ENCODE measurements at places on chromosomes 1 and 21.

DNA sequence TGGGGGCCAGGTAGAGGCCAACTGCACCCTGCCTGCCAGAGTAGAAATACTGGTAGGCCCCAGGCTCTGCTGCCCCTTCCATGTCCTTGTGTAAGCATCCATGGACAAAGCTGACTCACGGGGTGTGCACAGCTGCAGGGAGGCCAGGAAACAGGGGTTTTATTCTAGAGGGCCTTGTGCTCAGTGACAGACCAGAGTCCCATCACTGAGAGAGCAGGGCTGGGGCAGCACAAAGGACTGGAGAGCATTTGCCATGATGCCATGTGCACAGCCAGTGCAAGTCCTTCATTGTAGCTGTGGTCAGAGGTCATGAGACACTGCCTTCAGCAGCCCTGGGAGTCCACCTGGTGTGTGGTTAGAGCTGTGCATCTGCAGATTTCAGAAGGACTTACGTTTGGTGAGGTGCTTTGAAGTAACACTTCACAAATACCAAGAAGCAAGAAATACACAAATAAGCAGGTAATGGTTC lies 8.1 kb downstream of the ARF1 start:
- DNase-seq, result no peak

DNA sequence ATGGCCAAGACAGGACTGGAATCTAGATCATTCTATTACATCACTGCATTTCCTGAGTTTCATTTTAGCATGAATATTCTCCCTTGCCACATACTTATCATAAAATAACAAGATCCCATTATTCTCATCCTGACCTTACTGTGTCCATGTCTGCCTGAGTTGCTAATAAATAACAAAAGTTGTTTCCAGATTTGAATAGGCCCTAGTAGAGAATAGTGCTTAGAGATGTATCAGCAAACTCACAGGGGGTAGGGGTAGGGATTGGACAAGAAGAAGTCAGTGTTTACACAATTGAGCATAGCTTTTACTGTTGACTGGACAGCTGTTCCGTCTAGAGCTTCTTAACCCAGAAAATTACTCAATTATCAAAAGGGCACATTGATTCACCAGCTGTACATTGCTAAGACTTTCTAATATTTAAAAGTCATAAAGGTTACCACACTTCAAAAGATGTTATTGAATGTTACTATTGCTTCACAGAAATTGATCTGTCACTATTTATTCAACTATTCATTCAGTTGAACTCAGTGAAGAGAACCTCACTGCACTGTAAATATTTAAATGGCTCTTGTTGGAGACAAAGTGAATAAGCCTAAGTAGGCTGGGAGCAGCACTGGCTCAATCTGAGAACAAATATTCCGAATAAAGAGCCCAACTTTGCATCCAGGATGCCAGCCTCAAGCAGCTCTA lies 121.9 kb downstream of the NRIP1 start:
- DNase-seq, result no peak

GRCh38 chr1:69787151-69787550 lies 219.4 kb downstream of the LRRC7 start:
- no peak for DNase-seq

GRCh38 chr1:202567738-202568137 lies 142.5 kb downstream of the SYT2 start:
- DNase-seq, result no peak

DNA sequence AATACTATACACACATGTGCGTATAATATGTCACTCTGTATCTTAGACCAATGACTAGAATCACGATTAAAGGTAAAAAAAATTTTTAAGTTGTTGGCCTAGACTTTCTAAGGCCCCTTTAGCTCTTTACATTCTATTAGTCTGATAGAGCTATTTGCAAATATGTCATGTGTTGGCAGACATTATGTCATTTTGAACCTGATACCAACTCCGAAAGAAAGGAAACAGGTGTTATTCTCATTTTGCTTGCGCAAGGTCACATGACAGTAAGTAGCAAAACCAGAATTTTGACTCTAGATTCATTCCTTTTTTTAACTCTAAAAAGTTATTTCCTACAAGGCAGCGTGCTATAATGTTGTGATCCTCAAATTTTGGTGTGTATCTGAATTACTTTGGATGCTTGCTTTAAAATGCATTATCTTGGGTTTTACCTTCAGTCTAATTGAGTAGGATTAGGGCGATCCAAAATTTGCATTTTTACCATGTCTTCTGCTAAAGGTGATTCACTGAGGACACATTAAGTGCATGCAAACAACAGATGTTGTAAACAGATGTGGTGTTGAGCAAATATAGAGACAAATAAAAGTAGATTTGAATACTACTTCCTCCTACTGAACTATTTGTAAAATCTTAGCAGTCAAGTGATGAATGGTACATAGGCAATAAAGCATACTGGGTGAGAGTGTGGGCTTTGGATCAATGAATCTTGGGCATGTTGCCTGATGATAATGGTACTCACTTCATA lies 63.5 kb upstream of the KIAA1614 start:
- DNase-seq, result no peak

- no peak for DNase-seq
Observed at GRCh38 chr1:166302989-166303758, 136.4 kb upstream of the FAM78B start.

DNA sequence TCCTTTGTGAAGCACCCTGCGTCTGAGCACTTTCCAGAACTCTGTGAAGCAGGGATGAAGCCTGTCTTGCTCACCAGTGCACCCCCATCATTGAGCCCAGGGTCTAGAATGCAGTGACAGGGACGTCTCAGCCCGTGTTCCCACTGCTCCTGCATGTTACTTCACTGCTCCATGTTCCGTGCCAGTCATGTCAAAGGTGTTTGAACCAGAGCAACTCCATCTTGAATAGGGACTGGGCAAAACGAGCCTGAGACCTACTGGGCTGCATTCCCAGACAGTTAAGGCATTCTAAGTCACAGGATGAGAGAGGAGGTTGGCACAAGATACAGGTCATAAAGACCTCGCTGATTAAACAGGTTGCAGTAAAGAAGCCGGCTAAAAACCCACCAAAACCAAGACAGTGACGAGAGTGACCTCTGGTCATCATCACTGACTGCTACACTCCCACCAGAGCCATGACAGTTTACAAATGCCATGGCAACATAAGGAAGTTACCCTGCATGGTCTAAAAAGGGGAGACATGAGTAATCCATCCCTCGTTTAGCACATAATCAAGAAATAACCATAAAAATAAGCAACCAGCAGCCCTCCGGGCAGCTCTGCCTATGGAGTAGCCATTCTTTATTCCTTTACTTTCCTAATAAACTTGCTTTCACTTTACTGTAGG lies 63.2 kb downstream of the SDC3 start:
- DNase-seq, result no peak

DNA sequence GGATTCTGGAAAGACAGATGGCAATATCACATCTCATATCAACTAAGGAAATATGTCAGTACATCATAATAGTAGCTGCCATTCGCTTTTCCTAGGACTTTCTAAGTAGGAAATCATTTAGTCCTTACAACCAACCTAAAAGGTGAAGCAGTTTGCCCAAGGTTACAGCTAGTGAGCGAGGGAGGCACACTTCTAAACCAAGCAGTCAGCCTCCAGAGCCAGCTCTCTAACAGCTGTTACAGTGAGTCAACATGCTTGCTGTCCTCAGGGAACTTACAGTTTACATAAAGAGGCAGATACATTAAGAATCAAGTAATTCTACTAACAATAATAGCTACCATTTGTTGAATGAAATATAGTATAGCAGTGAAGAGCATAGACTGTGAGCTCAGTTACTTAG lies 57.1 kb downstream of the GIPC2 start:
- DNase-seq, result no peak

GRCh38 chr1:61808968-61809367 lies 66.7 kb downstream of the PATJ start:
- no peak for DNase-seq

DNA sequence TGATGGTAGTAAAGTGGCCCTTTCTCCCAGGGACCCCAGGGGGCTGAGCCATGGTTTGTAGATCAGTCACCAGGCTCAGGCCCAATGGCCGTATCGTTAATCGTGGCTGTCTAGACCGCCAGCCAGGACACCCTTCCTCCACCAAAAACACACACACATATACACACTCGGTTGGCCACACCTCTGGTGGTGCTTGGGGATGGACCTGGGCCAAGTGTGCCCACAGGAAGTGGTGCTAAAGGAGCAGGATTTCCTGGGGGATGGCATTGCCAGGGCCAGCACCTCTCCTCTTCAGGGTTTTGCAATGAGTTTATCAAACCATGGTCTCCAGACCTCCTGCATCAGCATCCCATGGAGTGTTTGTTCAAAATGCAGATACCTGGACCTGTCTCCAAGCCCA lies 36.2 kb downstream of the CITED4 start:
- DNase-seq, result no peak

DNA sequence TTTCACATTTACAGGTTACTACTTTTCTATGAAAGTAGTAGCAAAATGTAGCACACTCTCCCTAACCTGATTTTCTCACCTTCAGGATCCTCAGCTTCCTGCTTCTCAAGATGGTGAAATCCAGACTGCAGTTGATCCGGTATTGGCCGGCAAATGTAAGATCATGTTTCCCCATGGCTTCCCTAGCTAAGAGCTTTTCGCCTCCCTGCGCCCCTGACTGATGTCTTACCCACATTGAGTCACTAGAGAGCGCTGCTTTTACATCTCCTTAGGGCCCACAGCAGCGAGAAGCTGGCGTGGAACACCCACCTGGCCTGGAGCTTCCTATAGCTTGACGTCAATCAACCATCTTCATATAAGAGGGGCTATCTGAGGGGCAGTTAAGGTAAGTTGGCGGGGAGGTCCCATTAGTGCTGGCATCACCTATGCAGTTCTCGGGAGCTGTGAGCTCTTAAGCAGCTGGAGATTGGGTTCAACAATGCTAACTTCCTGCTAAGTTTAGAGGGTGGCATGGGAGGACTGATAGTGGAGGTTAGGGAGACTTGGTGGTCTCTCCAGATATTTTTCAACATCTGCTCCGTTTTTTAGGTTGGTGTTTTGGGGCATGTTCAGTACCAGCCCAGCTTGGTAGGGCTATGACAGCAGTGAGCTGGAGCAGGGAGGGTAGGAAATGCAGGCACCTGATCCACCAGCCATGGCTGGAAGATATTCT lies 5.5 kb downstream of the PTPN7 start:
- no peak for DNase-seq

- no peak for DNase-seq
Observed at GRCh38 chr1:224783006-224783651, 146.3 kb upstream of the DNAH14 start.

- DNase-seq, result no peak
Observed at GRCh38 chr1:112791723-112792104, 76.6 kb upstream of the PPM1J start.

GRCh38 chr21:37861561-37861960 lies 54.7 kb downstream of the KCNJ6 start:
- DNase-seq, result no peak

- no peak for DNase-seq
Observed at GRCh38 chr1:36153476-36153875, 2.5 kb upstream of the MAP7D1 start.

DNA sequence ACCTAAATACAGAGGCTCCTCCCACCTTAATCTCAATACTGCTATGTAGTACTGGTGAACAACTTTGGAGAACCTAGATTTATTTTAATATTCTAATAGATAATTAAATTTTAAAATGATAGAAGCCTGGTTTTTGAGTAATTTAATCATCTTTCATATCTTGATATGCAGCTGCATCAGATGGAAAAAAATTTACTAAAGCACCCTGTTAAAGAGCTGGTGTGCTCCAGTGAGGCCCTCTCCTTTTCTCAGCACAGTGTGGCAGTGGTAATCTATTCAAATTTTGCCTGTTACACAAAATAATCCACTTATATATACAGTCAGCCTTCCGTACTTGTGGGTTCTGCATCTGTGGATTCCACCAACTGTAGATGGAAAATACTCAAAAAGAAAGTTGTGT lies 82.8 kb downstream of the LRRC8C start:
- DNase-seq, result no peak

DNA sequence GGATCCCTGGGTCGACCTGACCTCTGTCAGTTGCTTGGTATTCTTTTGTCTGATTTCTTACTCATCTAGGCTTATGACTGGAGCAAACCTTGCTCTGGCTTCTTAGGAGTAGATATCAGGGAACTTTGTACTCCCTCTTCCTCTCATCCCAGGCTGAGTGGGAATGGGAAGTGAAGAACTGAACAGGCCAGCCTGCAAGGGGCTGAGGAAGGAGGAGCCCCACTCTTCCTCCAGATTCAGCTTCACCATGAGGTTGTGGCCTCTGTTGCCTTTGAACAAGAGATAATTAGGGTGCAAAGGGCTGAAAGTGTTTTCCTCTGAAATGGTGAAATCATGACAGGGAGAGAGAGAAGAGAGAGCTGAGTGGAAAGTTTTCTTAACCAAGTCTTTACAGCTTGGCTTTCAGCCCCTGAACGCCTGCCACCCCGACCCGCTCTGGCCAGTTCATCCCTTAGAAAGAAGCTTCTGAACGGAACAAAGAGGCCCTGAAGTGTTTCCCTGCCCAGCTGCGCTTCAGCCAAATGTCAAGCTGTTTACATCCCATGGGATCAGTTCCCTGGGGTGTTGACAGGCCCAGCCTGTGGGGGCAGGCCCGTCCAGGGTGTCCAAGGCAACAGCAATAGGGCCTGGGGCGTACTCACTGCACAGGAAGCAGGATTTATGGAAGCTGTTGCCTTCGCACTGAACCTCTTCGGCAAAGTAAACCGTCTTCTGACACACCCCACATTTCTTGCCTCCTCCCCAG lies 11.2 kb downstream of the CSRP1 start:
- no peak for DNase-seq

- no peak for DNase-seq
Observed at GRCh38 chr1:229133811-229134210, 137.1 kb upstream of the RAB4A start.

- no peak for DNase-seq
Observed at GRCh38 chr1:232624546-232625281, 5.2 kb downstream of the SIPA1L2 start.

DNA sequence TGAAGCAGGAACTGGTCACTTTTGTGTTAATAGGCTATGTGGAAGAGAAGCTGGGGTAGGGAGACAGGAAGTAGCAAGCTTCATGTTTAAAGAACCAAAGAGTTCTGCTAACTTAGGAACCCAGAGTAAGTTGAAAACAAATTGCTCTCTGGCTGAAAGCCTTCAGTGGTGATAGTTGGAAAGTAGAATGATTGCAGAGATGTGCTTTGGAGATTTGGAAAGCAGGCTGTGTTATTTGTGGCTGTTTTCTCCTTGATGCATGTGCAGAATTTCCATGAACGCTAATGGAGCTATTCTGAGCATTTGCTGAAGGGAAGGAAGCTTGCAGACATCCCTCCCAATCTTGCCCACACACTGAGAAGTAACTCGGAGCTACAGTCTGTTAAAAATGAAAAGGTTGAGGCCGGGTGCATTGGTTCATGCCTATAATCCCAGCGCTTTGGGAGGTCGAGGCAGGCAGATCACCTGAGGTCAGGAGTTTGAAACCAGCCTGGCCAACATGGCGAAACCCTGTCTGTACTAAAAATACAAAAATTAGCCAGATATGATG lies 45.7 kb downstream of the TCEANC2 start:
- no peak for DNase-seq

GRCh38 chr1:213985209-213986019 lies 2.4 kb upstream of the PROX1 start:
- DNase-seq, result no peak

Data from activated naive CD4-positive, alpha-beta T cell (primary cell).